Cardiac atrium fibroblast (primary cell): ENCODE measurements at places on chromosomes 4 and X. TPM values are rescaled to one million over a fixed set of nuclear protein-coding genes. Genes with fewer than 3 reads are reported as not detected.

The MAGEA1 gene
- total RNA-seq = not detected in 2 replicates

The KIT gene
- total RNA-seq = 1.1 and 3.2 TPM in 2 replicates

The CRLF2 gene
- not detected in 2 replicates for total RNA-seq

The SAGE1 gene
- not detected in 2 replicates for total RNA-seq

The TMEM271 gene
- total RNA-seq = not detected in 2 replicates

The MAGEA9B gene
- total RNA-seq = not detected in 2 replicates

The SYAP1 gene
- 21.1 and 21.4 TPM in 2 replicates for total RNA-seq

The FAM47A gene
- total RNA-seq = not detected in 2 replicates

The DIPK2B gene
- total RNA-seq = 0.54 and 3.2 TPM in 2 replicates

The GAGE13 gene
- total RNA-seq = not detected in 2 replicates

The EVC2 gene
- total RNA-seq = 5.2 and 7.9 TPM in 2 replicates

The GYG2 gene
- 5.2 and 16.5 TPM in 2 replicates for total RNA-seq

The PPP4R3C gene
- total RNA-seq = not detected in 2 replicates

The COL4A6 gene
- total RNA-seq = 0.18 and 0.32 TPM in 2 replicates

The GPR143 gene
- not detected in 2 replicates for total RNA-seq

The ABCG2 gene
- total RNA-seq = under 0.01 and 0.32 TPM in 2 replicates

The EFHC2 gene
- 0.16 and 0.72 TPM in 2 replicates for total RNA-seq

The ABCD1 gene
- 17.5 and 24.9 TPM in 2 replicates for total RNA-seq

The OPN1MW3 gene
- total RNA-seq = not detected in 2 replicates

The KIF4A gene
- 3.2 and 5.0 TPM in 2 replicates for total RNA-seq

The TRIM2 gene
- 9.7 and 18.0 TPM in 2 replicates for total RNA-seq

The BEX3 gene
- 170 and 245 TPM in 2 replicates for total RNA-seq

The CCKAR gene
- not detected in 2 replicates for total RNA-seq

The HTN1 gene
- not detected in 2 replicates for total RNA-seq

The PPARGC1A gene
- total RNA-seq = under 0.01 TPM in 1 of 2 replicates, not detected in the other

The TMPRSS11A gene
- not detected in 2 replicates for total RNA-seq

The CENPVL2 gene
- not detected in 2 replicates for total RNA-seq

The PNMA5 gene
- total RNA-seq = not detected in 2 replicates

The ENAM gene
- total RNA-seq = not detected in 2 replicates

The BBS12 gene
- total RNA-seq = 2.5 and 3.4 TPM in 2 replicates

The AVPR2 gene
- not detected in 2 replicates for total RNA-seq

The L1CAM gene
- 2.9 and 8.6 TPM in 2 replicates for total RNA-seq

The PNMA6A gene
- total RNA-seq = 0.16 and 0.54 TPM in 2 replicates

The TMEM150C gene
- 0.54 and 6.5 TPM in 2 replicates for total RNA-seq

The SMARCA1 gene
- total RNA-seq = 31.1 and 31.6 TPM in 2 replicates
